Fibroblast of skin of right biceps (primary cell): ENCODE measurements at places on chromosomes 3 and 15.

DNA sequence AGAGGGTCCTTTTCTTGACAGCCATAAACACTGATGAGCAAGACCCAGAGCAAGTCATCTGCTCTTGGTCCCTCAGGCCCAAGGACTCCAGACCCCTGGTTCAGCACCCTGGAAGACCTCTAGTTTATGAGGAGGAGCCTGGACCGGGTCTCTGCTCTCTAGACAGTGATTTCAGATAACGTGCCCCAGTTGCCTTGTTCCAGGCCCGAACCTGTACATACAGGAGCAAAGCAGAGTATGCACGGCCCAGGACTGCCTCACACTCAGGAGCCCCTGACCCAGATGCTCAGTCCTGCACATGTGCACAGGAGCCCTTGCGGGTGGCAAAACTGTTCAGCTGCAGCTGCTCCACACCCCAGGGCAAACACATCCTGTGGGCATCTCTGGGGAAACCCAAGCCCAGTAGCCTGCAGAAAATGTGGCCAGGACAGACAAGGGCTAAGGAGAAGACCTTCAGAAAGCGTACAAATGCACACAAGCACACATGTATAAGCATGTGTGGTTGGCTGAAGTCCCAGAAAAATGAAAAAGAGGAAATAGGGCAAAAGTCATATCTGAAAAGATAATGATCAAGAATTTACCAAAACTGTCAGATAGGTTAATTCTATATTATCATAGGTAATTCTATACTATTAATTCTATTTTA lies 59.9 kb upstream of the CORO2B start:
- no peak for DNase-seq

DNA sequence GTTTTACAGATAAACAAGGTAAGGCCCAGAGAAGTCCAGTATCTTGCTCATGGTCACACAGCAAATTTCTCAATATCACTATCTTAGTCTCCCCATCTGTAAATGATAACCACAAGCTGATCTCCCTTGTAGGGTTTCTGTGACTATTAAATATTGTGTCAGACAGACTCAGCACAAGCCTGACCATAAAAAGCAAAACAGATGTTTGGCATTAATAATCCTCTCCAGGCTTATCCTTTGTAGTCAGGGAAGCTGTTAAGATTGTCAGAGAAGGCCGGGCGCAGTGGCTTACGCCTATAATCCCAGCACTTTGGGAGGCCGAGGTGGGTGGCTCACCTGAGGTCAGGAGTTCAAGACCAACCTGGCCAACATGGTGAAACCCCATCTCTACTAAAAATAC lies 173.2 kb upstream of the PRICKLE2 start:
- DNase-seq, result peak; percentile 84

GRCh38 chr3:62439978-62440377 lies 66.6 kb upstream of the FEZF2 start:
- no peak for DNase-seq

- peak; percentile 39 for DNase-seq
Measured at GRCh38 chr3:104768886-104769285, 597.8 kb upstream of the ALCAM start.
